ENCODE measurements at places on chromosomes 6 and 20. TPM values are rescaled to one million over a fixed set of nuclear protein-coding genes. Genes with fewer than 3 reads are reported as not detected.

The SCGN gene
- not detected for total RNA-seq

The MEP1A gene
- not detected for total RNA-seq

The NMBR gene
- not detected for total RNA-seq

The FUCA2 gene
- total RNA-seq, result 54.7 TPM

The LPA gene
- total RNA-seq, result not detected

The SULF2 gene
- total RNA-seq, result 27.9 TPM

The OPN5 gene
- total RNA-seq, result not detected

The DUSP15 gene
- total RNA-seq, result 3.4 TPM

All from G401 (cell line).